ENCODE measurements at places on chromosomes 16 and 17. TPM values are rescaled to one million over a fixed set of nuclear protein-coding genes. Genes with fewer than 3 reads are reported as not detected.

DNA sequence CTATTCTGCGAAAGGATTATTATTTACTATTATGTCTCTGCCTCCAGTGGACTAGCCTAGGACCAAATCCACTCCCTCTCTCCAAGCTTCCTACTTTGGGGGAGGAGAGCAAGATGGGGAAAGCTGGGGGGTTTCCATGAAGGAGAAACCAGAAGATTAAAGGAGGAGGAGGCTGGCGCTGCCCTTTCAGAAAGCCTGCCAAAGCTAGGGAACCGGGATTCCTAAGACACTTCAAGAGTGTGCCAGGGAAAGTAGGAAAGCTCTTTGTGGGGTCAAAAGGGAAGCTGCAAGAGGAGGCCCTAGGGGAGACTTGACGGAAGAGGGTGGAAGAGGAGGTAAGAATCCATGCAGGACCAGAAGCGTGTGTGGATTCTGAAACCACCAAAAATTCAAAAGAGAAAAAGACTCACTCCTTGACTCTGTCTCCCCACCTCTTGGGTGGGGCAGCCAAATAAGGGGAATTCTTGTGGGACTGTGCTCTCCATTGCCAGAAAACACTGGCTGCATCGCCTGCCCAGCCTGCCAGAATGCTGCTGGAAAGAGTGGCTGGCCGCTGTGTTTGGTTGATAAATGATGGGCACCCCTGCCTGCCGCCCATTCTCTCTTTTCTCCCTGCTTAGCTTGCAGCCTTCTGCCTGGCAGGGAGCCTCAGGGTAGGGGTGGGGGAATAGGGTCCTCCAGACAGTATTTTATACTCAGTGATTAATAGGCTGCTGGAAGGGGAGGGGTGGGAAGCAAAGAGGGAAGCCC, 11.8 kb upstream of the KAT7 start:
- H3K4me1 ChIP-seq = peaks cover 23% of the 10 kb centered on the region
- no peaks in the 10 kb centered on the region for H3K27me3 ChIP-seq
- H3K36me3 ChIP-seq = no peaks in the 10 kb centered on the region
- no peak overlapping the region for H3K27ac ChIP-seq
- no peak for DNase-seq

- H3K4me3 ChIP-seq = no peak overlapping the region
- no peak overlapping the region for H3K27ac ChIP-seq
- no peak for DNase-seq
- no peaks in the 10 kb centered on the region for H3K36me3 ChIP-seq
- no peaks in the 10 kb centered on the region for H3K4me1 ChIP-seq
- no peaks in the 10 kb centered on the region for H3K27me3 ChIP-seq
These were observed 18.8 kb downstream of the CACNG1 start for GRCh38 chr17:67063141-67063540.

GRCh38 chr16:693766-694165, 3.6 kb upstream of the WDR24 start:
- peaks cover 29% of the 10 kb centered on the region for H3K4me1 ChIP-seq
- peaks cover 1% of the 10 kb centered on the region for H3K36me3 ChIP-seq
- peaks cover 13% of the 10 kb centered on the region for H3K27me3 ChIP-seq

CTF1 gene
- 0.47 TPM for total RNA-seq

PYY gene
- total RNA-seq = not detected

- H3K36me3 ChIP-seq = peaks cover 4% of the 10 kb centered on the region
- peak overlapping the region; percentile 24 for H3K27ac ChIP-seq
These were observed 229.8 kb downstream of the CPPED1 start for GRCh38 chr16:12573730-12574383.

- no peaks in the 10 kb centered on the region for H3K27me3 ChIP-seq
- H3K4me1 ChIP-seq = no peaks in the 10 kb centered on the region
- H3K4me3 ChIP-seq = no peak overlapping the region
- no peak for DNase-seq
- H3K27ac ChIP-seq = no peak overlapping the region
These were observed 9.2 kb upstream of the NF1 start for GRCh38 chr17:31085563-31085962.

FOXC2 gene
- not detected for total RNA-seq

GRCh38 chr17:73972056-73972455, 231.4 kb upstream of the RPL38 start:
- no peaks in the 10 kb centered on the region for H3K36me3 ChIP-seq
- H3K27me3 ChIP-seq = peaks cover 27% of the 10 kb centered on the region
- no peak overlapping the region for H3K27ac ChIP-seq

DNA sequence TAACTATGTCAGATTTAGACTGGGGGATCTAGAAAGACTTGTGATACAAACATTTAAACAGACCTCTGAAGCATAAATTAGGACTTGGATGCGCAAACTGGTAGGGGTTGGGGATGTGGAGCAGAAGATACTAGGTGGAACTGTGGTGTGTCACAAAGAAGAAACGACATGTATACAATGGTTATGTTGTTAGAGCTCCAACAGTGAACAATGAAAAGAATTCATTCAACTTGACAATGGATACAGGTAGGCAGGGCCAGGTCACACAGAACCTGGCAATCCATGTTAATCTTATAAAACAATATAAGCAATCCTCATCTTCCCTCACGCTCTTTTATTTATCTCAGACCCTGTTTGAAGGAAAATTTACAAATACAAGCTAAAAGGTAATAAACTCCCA, 102.0 kb downstream of the CDC27 start:
- no peaks in the 10 kb centered on the region for H3K27me3 ChIP-seq
- H3K36me3 ChIP-seq = peaks cover 12% of the 10 kb centered on the region
- DNase-seq = no peak
- peaks cover 4% of the 10 kb centered on the region for H3K4me1 ChIP-seq
- no peak overlapping the region for H3K27ac ChIP-seq

KRT24 gene
- total RNA-seq = not detected

GRCh38 chr17:12536021-12536420, 129.7 kb upstream of the MYOCD start:
- no peaks in the 10 kb centered on the region for H3K4me1 ChIP-seq
- H3K27ac ChIP-seq = no peak overlapping the region
- H3K36me3 ChIP-seq = no peaks in the 10 kb centered on the region
- no peak overlapping the region for H3K4me3 ChIP-seq
- DNase-seq = no peak

GRCh38 chr17:64273006-64273405, 9.9 kb upstream of the TEX2 start:
- H3K4me3 ChIP-seq = no peak overlapping the region
- DNase-seq = no peak
- H3K36me3 ChIP-seq = peaks cover 7% of the 10 kb centered on the region
- peaks cover 3% of the 10 kb centered on the region for H3K27me3 ChIP-seq
- no peak overlapping the region for H3K27ac ChIP-seq
- H3K4me1 ChIP-seq = peaks cover 21% of the 10 kb centered on the region

SPNS3 gene
- total RNA-seq = 17.6 TPM

Measured in activated CD8-positive, alpha-beta memory T cell treated with anti-CD3 and anti-CD28 coated beads, Interleukin-2, amount 10 ng/mL, durations not matched to agents 7 days and 5 days (primary cell).